Kidney (tissue), 22 donors: ENCODE measurements at places on chromosomes 13 and 19.

- no peak for DNase-seq
Measured at GRCh38 chr13:20654156-20654555, 49.3 kb upstream of the IL17D start.

DNA sequence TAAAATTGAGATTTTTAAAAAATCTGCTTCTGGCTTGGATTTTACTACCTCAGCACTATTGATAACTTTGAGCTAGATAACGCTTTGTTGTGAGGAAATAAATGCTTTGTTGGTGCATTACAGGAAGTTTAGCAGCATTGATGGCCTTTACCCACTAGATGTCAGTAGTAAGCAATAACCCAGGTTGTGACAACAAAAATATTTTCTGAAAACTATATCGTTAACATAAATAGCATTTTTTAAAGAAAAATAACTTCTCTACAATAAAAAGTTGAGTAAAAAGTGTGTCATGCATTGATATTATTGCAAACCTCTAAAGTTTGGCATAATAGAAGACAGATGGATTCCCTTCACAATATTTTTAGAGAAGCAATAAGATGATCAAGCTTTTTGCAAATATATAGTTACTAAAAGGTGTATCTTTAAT, 1246.5 kb downstream of the UQCRFS1 start:
- peak; percentile 26 for DNase-seq

- no peak for DNase-seq
Measured at GRCh38 chr19:48473161-48473966, 4.2 kb downstream of the CYTH2 start.

DNA sequence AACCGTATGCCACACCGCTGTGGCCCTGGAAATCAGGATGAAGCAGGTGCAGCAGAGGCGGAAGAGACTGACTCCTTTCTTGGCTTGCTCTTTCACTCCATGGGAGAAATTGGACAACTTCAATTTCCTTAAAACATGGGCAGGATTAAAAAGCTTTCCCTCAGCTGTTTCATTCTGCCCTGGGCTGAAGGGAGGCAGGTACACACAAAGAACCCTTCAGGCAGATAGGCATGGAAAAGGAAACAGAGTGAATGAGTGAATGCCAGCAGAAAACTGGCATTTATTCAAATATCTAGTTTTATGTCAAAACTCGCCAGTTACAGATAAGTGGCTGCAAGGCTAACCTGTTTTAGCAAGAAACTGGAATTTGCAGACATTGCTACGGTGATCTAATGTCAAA, 71.0 kb upstream of the SLC15A1 start:
- DNase-seq = no peak

GRCh38 chr13:92761710-92762109, 464.9 kb upstream of the GPC6 start:
- no peak for DNase-seq

GRCh38 chr19:31346184-31347059, 2.8 kb downstream of the TSHZ3 start:
- no peak for DNase-seq

- DNase-seq = no peak
Measured at GRCh38 chr19:4516199-4516938, 1.9 kb downstream of the PLIN4 start.

DNA sequence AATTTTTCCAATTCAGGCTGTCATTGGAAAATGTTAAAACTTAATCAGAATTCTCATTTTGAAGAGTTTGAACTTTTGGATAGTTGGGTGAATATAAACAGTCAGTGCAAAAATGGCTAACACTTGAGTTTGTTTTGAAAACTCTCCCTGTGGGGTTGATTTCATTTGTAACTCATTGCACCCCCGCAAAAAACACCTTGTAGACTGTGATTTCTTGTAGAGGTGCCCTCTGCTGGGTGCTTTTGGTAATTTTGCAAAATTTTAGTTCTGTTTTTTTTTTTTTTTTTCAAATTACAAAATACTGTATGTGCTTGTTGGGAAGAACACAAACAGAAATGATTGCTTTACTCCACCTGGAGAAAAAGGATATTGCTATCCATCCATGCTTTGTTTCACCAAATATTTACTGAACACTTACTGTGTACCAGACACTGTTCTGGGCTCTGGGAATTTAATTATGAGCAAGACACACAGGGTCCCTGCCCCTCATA, 28.2 kb upstream of the GPI start:
- DNase-seq = no peak

GRCh38 chr19:45098521-45099466, 5.8 kb downstream of the PPP1R37 start:
- DNase-seq = no peak

- peak; percentile 76 for DNase-seq
Measured at GRCh38 chr13:110340812-110341444, 33.8 kb downstream of the COL4A2 start.

- DNase-seq = no peak
Measured at GRCh38 chr19:49761625-49762311, 1.3 kb downstream of the TSKS start.

- no peak for DNase-seq
Measured at GRCh38 chr19:46963093-46963734, 56.4 kb upstream of the NPAS1 start.

GRCh38 chr13:74452881-74453280, 318.7 kb upstream of the KLF12 start:
- DNase-seq = no peak

GRCh38 chr19:56765137-56765536, 75.4 kb downstream of the PEG3 start:
- DNase-seq = peak; percentile 92

DNA sequence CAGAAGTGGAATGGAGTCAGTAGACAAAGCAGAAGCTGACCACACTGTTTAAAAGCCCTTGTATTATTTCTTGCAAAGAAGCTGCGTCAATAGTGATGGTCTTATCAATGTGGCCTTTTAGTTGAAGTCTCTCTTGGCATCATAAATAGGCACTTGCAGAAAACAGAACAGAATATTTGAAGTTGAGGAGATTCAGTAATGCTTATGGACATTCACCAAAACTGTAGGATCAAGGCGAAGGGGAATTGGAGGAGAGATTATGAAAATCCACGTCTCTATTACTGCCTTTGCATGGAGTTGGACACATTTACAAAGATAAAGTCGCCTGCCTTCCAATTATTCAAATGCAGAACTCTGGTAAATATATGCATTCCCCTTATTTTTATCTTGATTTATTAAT, 1482.8 kb downstream of the EFNB2 start:
- no peak for DNase-seq

- DNase-seq = peak; percentile 74
Measured at GRCh38 chr19:20423381-20424197, 142.0 kb downstream of the ZNF737 start.

- DNase-seq = no peak
Measured at GRCh38 chr13:32126278-32126677, 94.7 kb downstream of the FRY start.

GRCh38 chr13:72384186-72384823, 343.1 kb downstream of the MZT1 start:
- DNase-seq = no peak

DNA sequence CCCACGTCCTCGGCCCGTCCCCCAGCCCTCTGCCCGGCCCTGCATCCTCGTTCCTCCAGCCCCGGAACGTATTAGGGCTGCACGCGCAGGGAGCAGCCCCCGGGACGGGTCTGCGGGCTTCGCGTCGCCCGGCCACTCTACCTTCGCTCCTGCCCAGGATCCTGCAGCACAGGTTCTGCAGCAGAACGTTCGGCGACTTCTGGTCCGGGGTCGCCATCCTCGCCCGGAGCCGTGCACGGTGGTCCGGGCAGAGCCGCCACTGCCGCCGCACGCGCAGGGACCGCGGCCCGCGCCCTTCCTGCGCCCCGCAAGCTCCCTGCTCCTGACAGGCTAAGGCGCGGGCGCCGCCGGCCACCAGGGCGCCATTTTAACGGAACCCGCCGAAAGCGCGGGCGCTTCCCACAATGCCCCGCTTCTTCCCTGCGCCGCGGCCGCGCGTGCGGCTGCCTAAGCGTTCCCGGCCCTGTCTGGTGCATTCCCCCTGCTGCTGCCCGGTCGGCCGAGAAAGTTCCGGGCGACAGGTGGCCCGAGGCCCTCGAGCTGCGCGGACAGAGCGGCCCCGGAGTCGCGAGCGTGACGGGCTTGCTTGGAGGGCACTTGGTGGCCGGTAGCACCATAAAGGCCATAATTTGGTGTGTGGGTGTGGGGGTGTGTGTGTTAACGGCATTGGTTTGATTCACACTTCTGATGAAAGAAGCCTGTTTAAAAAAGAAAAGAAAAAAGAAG, at the start of gene TUBGCP3:
TSS of gene TUBGCP3 (minus strand) at position 390 of the 726 bp plus-strand sequence. CDS start at position 217, 173 bp downstream.
- peak; percentile 87 for DNase-seq

DNA sequence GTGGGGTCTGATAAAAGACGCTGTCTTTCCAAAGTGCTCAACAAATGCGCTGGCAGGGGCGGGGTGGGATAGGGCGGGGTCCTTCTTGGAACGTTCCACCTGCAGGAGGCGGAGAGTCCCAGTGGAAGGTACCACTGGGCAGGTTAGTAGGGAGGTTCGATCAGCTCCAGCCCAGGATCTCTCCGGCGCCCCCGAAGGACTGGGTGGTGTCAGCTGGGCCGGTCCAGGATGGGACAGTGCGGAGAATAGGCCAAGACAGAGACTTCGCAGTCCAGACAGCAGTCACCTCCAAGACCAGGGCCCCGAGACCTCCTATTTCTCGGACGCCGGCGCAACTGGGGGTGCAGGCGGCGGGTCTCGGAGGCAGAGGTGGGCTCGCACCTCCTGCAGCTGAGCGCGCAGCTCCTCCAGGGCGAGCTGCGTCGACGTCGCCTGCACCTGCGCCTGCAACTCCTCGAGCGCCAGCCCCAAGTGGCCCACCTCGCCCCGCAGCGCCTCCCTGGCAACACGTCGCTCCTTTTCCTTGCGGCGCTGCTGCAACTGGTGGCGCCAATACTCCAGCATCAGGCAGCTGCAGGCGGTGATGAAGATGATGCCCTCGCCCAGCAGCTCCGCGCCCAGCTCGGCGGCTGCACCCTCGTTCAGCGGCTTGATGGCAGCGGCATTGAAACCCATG, 21.6 kb downstream of the VASP start:
- DNase-seq = no peak

DNA sequence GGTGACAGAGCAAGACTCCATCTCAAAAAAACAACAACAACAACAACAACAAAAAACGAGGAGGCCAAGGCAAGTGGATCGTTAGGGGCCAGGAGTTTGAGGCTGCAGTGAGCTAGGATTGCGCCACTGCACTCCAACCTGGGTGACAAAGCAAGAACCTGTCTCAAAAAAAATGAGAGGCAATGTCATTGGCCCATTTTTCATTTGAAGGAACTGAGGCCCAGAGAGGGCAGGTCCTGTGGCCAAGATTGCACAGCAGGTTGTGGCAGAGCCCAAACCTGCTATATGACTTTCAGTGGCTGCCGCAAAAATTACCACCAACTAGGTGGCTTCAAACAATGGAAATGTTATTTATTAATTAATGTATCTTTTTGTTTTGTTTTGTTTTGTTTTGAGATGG, 5.5 kb downstream of the PIK3R2 start:
- DNase-seq = no peak

DNA sequence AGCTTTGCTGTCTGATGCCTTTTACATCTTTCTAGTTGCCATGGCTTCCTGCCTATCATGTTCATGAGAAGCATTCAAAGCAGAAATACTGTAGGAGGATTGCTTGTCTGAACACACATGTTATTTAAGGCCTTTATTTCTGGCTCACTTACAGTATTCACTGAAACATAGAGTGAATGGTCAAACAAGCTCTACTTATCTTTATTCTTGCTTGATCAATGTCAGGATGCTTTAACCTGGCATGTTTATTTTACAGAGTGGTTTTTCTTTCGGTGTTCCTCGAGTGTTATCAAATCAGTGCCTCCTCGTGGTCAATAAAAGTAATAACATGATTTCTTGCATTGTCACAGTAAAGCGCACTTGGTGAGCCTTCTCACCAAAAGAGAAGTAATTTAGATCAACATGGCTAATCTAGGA, 73.5 kb upstream of the PCDH17 start:
- DNase-seq = peak; percentile 52

- no peak for DNase-seq
Measured at GRCh38 chr13:36973621-36974295, 25.4 kb downstream of the ALG5 start.

DNA sequence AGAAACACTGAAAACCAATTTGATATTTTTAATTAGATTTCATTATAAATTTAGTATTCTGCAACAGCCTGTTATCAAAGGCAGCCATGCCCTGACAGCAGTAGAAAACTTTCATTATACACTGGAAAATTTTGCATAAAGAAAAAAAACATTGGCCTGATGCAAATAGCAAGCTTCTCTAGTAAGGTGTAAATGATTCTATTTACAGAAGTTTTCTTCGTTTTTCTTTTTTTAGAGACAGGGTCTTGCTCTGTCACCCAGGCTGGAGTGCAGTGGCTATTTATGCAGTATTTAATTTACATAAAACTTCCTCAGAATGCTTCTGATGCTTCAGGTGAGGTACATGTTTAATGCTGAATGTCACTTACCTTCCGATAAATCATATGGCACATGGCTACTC, 67.0 kb downstream of the ABCC4 start:
- DNase-seq = no peak

DNA sequence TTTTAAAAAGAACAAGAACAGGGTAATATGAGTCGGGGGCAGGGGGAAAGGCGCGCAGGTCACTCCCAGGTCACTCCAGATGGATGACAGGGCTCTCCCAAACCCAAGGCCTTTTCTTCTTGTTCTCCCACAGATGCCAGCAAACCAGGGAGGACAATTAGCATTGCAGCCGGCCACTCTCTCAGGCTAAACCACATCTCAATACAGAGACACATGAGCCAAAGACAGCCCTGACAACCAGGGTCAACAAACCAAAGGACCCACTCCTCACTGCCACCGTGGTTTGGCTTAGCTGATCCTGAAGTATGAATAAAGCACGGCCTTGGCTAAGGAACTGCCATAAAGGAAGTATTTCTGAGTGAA, 47.3 kb downstream of the LATS2 start:
- DNase-seq = no peak

DNA sequence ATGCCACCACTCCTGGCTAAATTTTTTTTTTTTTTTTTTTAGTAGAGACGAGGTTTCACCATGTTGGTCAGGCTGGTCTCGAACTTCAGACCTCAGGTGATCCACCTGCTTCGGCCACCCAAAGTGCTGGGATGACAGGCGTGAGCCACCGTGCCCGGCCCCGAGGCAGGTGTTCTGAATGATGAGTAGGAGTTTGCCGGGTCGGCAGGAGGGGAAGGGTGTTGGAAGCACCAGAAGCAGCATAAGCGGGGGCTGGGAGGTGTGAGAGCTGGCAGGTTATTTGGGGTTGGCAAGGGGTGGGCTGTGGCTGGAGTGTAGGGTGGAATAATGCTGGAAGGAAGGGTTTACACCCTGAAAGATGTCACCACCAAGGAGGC, 1.8 kb downstream of the SPPL2B start:
- no peak for DNase-seq
